Endothelial cell (in vitro differentiated cells): ENCODE measurements at places on chromosomes 3 and 15.

- DNase-seq, result no peak
Observed at GRCh38 chr15:67735896-67736295, 89.4 kb upstream of the SKOR1 start.

GRCh38 chr3:43077707-43078106 is 28.2 kb downstream of the POMGNT2 start:
- no peak for DNase-seq

DNA sequence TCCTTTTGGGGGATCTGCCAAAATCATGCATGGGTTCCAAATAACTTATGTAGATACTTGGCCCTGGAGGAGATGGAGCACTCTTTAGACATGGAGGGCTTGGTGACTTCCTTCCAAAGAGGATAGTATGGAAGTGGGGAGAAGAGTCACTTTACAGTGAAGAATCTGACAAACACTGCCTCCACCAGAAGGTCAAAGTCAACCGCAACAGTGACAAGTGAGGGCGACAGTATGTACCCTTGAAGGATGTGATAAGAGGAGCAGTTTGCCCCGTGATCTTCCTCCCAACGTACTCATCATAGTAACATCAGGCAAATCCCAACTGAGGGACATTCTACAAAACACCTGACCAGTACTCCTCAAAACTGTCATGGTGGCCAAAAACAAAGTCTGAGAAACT is 62.0 kb downstream of the LMCD1 start:
- DNase-seq, result no peak

GRCh38 chr3:128996726-128997125 is 2.9 kb upstream of the CFAP92 start:
- DNase-seq, result no peak

- no peak for DNase-seq
Observed at GRCh38 chr15:100810831-100811230, 68.8 kb upstream of the ALDH1A3 start.
